Stimulated activated CD4-positive, alpha-beta T cell treated with anti-CD3 and anti-CD28 coated beads, Interleukin-2, amount 100 ng/mL, for 24 hours (primary cell): ENCODE measurements at places on chromosomes 2 and 18.

DNA sequence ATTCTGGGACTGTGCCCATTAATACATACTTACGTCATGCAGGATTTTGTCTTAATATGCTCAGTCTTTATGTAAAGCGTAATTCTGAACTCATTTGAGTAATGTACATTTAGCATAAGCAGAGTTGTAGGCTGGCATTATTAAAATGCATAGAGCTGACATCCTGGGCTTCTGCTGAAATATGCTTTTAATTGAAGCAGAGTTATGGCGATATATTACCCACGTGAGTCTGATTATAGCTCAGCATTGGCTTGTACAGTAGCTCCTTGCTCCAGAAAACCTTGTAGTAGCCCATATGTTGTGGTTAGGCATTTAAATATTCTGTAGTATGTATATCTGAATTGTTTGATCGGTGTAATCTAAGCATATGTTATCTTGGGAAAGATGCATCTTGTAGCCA, 233.9 kb downstream of the PTGR3 start:
- no peak for DNase-seq

DNA sequence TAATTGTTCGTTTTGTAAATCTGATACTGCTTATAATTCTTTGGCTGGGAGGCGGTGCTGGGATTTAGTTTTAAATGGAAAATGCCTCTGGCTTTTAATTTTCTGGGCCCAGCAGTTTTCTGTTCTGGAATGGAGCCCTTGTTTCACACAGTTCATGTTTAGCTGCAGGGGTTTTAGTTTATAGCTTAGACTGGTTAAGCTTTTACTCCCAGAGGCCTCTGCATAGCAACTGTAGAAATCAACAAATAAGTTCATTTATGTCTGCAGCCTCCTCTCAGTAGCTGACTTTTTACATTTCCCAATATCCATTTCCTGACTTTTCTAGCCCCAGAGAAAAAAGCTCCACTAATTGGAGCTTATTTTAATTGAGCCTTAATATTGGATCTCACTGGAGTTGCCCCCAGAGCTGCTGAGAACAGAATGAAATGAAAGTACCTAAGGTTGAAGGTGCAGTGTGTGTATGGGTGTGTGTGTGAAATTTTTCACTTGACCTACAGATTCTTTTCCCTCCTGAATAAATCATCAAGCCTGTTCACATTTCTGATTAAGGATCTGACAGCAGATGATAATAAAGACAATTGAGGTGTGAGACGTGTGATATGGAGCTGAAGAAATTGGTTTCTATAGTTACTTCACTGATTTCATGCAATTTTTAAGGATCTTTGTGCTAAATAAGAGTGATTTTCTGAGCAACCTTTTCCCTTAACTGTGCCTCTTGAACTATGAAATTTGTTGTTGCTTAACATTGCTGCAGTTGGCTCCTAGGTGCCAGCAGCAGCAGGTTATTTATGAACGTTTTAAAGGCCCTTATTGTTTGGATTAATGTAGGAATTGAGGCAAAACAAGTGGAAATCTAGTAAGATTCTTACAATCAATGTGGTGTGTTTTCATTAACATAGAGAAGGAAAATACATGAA, 109.6 kb downstream of the TAF4B start:
- no peak for DNase-seq

DNA sequence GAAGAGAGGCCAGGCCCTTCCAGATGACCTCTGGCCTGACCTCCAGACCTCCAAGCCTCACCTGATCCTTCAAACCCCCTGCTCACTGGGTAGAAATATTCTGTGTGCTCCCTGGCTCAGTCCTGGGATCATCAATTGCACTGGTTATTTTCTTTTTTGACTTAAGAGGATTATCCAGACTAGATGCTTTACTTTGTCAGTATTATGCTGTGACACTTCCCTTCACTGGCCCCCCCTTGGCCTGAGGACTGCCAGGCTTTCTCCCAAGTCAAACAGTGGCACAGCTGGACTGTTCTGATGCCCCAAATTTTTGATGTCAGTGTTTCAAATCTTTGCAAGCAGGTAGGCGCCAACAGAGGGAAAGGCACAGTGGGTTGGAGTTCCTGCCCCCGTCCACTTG, 156.3 kb upstream of the SKOR2 start:
- no peak for DNase-seq

DNA sequence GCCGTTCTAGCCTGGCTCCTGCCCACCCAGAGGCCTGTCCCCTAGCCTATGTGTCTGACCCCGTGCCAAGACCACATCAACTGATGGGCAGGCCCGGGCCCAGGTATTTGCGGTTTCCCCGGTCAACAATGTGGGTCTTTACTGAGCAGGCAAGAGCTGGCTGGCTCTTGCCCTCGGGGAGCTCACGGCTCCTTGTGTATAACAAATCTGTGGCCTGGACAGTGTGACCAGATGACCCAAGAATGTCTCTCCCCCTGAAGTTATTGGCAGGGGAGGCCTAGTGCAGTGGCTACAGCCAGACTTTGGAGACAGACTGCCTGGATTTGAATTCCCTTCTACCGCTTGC, 179.6 kb downstream of the KLHL29 start:
- no peak for DNase-seq

DNA sequence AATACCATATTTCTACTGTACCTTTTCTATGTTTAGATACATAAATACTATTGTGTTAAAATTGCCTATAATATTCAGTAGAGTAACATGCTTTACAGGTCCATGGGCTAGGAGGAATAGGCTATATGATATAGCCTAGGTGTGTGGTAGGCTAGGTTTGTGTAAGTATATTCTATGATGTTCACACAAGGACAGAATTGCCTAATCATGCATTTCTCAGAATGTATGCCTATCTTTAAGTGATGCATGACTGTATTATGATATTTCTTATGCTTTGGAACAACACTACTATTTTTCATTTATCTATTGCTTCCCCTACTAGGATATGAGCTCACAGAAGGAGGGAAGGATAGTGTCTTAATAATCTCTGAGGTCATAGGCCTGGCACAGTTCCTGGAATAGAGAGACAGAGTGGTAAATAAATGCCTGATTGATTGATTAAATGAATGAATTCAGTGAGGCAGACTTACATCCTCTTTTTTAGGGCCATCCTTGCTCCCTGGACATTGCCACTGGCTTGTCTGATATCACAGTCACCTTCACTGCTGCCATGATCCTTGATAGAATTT, 121.0 kb downstream of the MYO3B start:
- no peak for DNase-seq

DNA sequence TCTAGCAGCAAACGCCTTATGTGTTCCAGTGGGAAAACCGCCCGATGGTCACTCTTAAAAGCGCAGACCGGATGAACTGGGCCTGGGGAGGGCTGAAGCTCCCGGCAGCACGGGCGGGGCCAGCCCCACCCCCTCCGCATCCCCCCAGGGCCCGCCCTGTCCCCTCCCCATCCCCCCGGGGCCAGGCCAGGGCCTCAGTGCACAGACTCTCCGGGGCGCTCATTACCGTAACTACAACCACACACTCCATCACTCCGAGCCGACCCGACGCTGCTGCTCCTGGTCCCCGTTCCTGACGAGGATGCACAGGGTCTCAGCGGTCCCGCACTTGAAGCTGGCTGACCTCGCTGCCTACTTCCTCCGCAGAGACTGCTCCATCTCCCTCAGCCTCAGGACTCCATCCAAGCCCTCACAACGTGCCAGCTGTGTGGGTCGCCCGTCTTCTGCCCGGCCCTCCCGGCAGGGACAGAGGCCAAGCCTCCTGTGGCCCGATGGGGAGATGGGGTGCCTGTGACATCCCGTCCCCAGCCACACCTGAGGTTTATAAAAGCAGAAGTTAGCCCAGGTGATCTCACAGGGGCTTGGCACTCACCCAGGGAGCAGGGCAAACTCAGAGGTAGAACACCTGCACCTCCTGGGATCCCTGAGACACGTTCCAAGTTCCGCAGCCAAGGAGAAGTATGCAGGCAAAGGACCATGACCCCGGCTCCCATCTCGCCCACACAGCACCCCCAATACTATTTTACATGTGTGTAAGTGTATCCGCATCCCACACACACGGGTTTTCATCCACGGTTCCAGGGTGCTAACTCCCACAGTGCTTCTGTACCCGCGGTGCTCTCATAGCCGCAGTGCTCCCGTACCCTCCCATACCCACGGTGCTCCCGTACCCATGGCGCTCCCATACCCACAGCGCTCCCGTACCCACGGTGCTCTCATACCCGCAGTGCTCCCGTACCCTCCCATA, 36.0 kb downstream of the SLC66A2 start:
- no peak for DNase-seq

DNA sequence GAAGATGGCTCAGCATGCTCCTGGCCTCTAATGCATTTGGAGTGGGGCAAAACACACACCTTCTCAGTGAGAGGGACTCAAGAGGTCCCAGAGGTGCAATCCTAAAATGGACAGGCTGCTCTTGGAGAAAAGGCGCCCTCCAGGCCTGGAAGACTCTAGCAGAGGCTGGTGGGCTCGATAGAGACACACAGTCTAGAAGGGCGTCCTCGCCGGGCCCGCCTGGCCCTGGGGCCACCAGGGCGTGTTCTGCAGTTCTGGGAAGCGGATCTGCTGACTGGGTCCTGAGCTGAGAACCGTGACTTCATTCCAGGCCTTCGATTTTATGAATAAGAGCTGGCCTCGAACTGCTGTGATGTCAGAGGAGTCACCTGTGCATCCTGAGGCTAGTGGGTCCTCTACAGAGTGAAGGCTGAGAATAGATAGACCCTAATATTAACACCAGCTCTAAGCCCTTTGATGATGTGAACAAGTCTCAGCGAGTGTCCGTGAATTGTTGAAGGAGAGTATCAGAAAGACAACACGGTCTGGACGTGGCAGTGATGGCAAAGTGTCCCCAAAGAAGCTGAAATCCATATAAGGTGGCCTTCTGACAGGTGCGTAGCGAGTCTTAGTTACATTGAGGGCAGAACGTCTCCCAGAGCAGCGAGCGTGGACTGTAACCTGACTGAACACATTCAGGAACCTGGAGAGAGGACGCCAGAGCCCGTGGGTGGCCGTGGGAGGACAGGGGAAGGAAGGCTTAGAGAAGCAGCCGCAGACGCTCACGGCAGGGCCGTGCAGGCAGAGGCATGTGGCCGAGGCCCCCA, 136.9 kb downstream of the PTGR3 start:
- DNase-seq: no peak

GRCh38 chr2:191995285-191995684, 148.4 kb upstream of the CAVIN2 start:
- DNase-seq: no peak

- no peak for DNase-seq
Measured at GRCh38 chr18:57640749-57641148, 19.1 kb upstream of the NARS1 start.

- no peak for DNase-seq
Measured at GRCh38 chr2:168174756-168175155, 72.6 kb downstream of the STK39 start.

DNA sequence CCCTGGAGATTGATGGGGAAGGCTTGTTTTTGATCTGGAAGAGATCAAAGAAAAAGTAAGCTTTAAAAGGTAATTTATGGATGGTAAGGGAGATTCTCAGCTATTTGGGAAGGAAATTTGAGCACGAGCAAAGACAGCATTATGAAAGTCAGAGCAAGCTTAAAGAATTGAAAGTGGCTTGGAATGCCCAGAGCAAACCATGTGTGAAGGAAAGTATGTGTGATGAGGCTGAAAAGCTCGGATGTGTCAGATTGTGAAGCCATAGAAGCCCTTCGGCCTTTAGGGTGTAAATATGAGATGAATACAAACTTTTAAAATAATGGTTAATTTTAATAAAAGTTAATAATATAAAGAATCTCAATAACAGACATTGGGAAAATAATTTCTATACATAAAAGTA, 377.4 kb upstream of the DSEL start:
- DNase-seq: no peak

DNA sequence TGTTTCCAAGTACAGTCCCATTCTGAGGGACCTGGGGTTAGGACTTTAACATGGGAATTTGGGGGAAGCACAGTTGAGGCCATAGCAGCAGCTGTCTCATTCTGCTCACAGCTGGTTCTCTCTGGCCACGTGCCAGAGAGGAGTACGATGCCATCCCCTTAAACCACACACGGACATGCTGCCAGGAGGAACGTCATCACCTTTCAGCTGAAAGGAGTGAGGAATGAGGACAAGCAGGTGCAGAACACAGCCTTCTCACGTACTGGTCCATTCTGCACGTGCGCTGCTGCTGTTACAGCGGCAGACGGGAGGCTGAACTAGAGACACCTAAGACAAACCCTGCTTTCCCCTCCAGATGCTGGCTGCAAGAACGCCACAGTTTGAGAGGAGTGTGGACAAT, 33.5 kb downstream of the ODC1 start:
- DNase-seq: no peak
